ENCODE measurements at places on chromosomes 11 and 22.
A peak's percentile ranks its signal among the peaks of the same experiment; 100 is the strongest.

GRCh38 chr11:46855167-46855566, 9.1 kb upstream of the CKAP5 start:
- no peak for DNase-seq

DNA sequence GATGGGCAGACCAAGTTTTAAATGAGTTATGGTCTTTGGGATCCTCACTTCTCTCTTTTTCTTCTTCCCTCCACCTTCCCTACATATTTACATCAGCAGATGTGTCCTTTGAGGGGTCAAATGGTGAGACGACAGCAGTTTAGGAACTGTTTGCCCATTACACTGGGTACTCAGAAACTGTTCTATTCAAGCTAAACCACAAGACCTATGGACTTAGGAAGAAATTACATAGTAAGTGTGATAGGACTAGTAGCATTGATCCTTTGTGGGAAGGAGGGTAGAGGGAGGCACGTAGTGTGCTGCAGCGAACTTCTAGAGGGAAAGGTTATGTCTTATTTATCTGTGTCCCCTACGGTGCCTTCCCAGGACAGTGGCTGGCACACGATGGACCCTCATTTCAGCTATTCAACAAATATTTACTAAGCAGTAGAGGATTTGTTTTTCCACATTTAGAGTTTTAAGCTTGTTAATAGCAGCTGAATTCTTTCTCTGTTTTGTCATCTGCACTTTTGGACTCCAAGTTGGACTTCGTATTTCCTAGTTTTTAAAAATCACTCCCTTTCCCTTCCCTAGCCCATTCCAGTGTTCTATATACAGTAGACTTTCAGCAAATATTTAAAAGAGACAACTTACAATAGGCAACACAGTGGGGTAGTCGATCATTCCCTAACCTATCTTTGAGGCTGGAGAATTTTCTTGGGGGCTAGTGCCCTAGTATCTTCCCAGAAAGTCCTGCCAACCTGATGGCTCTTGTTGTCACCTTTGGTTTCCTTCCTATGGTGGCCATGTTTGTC, 13.9 kb downstream of the FZD4 start:
- no peak for DNase-seq

DNA sequence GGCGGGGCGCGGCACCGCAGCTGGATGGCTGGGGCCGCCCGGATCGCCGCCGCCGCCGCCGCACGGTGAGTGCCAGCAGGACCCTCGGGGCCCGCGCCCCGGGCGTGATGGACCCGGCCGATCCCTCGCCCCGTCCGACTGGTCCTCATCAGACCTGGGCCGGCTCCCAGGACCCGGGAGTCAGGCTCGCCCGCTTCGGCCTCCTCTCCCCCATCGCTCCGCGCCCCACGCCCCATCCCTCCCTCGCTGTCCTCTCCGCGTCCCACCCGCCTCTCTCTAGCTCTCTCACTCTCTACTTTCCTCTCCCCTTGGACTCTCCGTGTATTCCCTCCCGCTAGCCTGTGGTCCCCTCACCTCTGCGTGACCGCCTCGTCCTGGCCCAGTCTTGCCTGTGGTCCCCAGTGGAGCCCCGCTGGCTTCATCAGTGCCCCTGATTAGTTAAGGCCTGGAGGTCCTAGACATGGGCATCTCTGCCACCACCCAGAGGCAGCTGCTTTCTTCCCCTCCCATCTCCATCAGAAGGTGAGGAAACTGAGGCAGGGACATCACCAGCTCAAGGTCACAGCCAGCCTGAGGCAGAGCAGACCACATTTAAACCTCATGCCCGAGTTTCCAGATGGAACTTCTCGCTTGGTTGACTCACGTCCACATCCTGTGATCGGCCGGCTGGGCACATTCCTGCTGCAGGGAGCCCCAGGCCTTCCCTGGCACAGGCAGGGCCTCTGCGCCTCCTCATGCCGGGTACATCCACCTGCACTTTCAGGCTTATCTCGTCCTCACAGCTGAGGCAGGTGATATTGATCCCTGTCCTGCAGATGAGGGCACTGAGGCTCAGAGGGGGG, 429 bp downstream of the SLC39A13 start:
- peak; percentile 95 for DNase-seq

GRCh38 chr11:71421392-71421950, 26.7 kb downstream of the DHCR7 start:
- no peak for DNase-seq

- no peak for DNase-seq
These were observed 1.1 kb upstream of the VPS37C start for GRCh38 chr11:61162092-61162941.

- no peak for DNase-seq
These were observed 794 bp upstream of the FXYD6 start for GRCh38 chr11:117877120-117877784.
